ENCODE measurements at places on chromosomes 13 and 19. TPM values are rescaled to one million over a fixed set of nuclear protein-coding genes. Genes with fewer than 3 reads are reported as not detected.

FFAR1 gene
- not detected for total RNA-seq

- H3K27me3 ChIP-seq = peaks cover 47% of the 10 kb centered on the region
- H3K4me1 ChIP-seq = no peaks in the 10 kb centered on the region
- DNase-seq = no peak
- H3K4me3 ChIP-seq = no peak overlapping the region
- H3K36me3 ChIP-seq = no peaks in the 10 kb centered on the region
- H3K27ac ChIP-seq = no peak overlapping the region
Observed at GRCh38 chr13:25501231-25501630, 129.5 kb downstream of the ATP8A2 start.

GRCh38 chr13:57352114-57352513 lies 185.1 kb downstream of the PRR20E start:
- H3K27me3 ChIP-seq = peaks cover 2% of the 10 kb centered on the region
- DNase-seq = no peak
- no peak overlapping the region for H3K27ac ChIP-seq
- H3K4me3 ChIP-seq = no peak overlapping the region

DNA sequence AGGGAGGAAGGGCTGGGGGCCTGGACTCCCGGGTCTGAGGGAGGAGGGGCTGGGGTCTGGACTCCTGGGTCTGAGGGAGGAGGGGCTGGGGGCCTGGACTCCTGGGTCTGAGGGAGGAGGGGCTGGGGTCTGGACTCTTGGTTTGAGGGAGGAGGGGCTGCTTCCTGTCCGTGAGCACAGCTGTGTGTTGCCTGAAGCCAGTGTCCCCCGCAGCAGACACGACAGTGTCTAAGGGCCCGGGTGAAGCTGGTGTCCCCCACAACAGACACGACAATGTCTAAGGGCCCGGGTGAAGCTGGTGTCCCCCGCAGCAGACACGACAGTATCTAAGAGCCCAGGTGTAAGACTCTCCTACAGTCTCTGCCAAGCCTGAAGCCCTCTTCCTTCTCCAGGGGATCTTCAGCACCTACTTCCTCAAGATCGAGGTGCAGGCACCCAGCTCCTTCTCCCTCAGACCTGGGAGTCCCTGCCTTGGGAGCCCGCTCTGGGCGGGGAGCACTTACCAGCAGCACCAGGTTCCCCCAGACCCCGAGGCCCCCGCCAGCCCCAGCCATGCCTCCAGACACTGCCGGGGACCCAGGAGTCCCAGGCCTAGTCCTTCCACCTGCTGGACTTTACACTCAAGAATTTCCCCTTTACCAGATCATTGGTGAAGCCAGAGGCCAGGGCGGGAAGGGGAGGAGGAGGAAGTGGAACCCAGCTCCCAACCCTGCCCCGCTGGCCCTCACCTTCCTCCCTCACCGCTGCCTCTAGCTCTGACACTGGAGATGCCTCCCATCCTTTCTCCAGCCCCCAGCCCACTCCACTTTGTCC lies at the start of gene PTPRH:
TSS of gene PTPRH (minus strand) at position 622 of the 813 bp plus-strand sequence. CDS start at position 554, 68 bp downstream.
- peaks cover 2% of the 10 kb centered on the region for H3K36me3 ChIP-seq
- peaks cover 20% of the 10 kb centered on the region for H3K4me1 ChIP-seq
- no peak for DNase-seq
